Posterior cingulate gyrus (tissue), 11 donors: ENCODE measurements at places on chromosomes 13 and 19.

DNA sequence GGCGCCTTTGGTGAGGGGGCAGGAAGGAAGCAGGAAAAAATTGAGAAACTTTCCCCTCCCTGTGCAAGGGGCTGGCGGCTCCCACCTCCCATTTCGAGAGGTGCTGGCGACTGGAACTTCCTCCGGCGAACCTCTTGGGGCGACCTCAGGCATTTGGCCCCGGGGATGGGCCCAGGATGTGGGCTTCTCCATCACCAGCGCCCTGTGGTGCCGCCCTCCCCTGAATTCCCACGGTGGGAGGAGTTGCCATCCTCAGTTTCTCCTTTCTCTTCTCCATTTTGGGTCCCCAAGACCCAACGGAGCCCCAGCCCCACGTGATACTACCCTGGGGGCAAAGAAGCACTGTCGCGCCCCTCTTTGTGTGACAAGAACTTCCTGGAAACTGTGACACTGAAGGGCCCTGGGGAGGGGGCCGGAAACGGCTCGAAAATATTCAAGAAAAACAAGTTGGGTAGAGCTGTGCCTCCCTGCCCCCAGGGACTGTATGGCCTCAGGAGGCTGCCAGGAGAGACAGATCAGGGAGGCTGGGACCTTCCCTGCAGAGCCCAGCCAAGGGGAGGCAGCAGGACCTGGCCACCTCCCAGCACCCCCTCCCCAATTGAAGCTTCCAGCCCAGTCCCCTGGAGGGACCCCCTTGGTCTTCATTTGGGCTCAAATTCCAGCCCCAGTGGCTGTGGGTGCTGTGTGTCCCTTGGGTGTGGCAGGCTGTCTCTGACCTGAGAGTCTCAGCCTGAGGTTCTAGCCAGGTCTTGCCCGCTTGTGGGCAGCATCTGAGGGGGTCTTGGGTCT lies 16.2 kb upstream of the AP1M2 start:
- DNase-seq, result no peak

DNA sequence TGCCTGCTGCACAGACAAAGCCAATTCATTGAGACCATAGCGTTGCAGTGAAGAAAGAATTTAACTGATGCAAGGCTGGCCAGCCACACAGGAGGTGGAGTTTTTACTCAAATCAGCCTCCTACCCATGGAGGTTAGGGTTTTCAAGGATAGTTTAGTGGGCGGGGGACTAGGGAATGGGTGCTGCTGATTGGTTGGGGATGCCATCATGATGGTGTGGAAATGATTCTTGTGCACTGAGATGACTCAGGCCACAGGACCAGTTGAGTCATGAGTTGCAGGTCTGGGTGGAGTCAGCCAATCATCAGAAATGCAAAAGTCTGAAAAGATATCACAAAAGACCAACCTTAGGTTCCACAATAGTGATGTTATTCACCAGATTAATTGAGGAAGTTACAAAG lies 359.6 kb downstream of the FOXO1 start:
- DNase-seq, result no peak

DNA sequence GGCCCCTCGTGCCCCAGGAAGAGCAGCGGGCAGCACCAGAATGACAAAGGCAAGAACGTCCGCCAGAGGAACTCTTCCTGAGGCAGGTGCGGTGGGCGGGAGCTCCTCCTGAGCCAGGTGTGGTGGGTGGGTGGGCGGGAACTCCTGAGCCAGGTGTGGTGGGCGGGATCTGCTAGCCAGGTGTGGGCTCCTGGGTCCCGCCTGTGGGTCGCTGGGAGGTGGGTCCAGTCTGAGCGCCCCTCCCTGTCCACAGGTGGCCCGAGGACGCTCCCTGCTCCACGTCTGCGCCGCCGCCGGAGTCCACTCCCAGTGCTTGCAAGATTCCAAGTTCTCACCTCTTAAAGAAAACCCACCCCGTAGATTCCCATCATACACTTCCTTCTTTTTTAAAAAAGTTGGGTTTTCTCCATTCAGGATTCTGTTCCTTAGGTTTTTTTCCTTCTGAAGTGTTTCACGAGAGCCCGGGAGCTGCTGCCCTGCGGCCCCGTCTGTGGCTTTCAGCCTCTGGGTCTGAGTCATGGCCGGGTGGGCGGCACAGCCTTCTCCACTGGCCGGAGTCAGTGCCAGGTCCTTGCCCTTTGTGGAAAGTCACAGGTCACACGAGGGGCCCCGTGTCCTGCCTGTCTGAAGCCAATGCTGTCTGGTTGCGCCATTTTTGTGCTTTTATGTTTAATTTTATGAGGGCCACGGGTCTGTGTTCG lies 7.0 kb upstream of the HCN2 start:
- no peak for DNase-seq

GRCh38 chr13:75042807-75043206 lies 439.2 kb downstream of the TBC1D4 start:
- no peak for DNase-seq

DNA sequence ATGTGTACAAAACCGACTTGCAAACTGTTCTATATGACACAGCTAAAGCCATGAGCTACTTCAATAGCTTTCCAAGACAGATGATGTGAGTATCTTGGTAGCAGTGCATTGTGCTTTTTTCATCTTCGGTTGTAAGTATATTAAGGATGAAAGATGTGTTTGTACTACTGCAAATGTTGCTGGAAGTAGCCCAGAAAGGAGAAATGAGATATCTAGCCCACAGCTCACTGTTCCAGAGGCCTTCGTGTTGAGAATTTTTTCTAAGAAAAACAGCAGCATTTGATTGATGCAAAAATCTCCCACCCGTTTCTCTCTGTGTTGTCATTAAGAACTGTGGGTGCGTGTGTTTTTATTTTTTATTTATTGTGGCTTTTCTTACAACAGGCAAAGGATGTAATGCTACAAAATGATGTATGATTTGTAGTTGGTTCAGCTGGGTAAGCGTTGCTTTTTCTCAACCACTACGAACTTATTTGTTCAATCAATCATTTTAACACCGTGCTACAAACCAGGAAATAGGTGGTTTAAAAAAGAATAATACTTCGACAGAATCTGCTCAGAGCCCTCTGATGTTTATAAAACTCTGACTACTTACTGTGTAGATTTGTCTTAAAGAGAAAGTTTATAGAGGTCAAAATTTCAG lies 41.6 kb upstream of the RFC3 start:
- no peak for DNase-seq

GRCh38 chr13:63704521-63704920 lies 2288.9 kb upstream of the PCDH20 start:
- DNase-seq, result no peak

GRCh38 chr19:38528931-38529330 lies 88.8 kb downstream of the MAP4K1 start:
- DNase-seq, result no peak

- no peak for DNase-seq
These were observed 29.4 kb upstream of the ZNF492 start for GRCh38 chr19:22604571-22605274.

DNA sequence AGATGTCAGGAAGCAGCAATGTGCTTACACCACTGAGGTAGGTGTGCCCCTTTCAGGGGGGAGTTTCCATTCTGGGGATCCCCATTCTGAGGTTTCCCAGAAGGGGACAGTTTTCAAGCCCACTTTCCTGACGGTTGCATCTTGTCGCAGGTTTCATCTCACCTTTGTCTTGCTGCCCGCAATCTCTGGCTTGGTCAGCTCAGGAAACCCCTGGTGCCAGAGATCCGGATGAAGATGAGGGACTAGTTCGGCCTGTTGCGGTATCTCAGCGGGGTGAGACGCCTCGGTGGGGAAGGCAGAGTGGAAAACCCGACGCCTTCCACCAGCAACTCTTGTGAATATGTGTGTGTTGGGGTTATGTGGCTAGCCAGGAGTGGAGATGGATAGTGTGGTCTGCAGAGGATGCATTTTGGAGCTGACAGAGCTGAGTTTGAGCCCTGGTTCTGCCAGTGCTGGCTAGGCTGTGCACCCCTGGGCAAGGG lies 13.1 kb downstream of the TNFSF9 start:
- DNase-seq, result no peak

- DNase-seq, result no peak
These were observed 1358.5 kb upstream of the PCDH9 start for GRCh38 chr13:68588623-68589022.

DNA sequence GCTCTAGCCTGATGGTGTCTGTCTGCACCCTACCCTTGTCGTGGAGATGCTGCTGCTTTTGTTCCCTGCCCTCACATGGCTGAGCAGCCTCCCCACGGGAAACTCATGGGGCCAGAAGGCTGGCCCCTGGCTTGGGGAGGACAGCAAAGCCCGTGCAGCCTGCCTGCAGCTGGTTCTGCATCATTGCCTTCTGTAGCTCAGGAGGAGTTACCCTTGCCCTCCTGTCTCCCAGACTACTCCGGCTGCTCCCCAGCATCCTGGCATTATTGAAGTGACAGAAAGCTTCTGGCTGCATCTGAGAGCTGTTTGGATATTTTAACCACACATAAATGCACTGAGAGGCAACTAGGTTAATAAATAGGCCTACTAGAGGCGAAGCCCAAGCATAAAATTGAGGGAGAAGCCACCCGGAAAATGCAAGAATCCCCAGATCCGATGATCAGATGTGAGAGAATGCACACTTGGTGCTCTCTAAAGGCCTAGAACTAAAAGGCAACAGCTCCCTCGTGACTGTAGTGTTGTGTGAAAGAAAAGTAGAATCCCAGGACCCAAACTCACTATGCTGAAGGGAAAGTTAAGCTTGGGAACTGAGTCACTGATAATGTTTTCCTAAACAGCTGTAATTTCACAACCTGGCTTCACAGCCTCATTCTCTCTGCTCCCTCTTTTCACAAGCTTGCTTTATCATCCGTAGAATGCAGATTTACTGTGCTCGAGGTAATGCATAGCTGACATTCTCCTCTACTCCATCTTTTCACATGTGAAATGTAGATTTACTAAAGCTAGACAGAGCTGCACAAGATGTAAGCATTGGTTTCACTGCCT lies 110.8 kb downstream of the TNFRSF19 start:
- DNase-seq, result no peak

GRCh38 chr19:47023448-47023794 lies 3.8 kb downstream of the NPAS1 start:
- DNase-seq, result no peak

DNA sequence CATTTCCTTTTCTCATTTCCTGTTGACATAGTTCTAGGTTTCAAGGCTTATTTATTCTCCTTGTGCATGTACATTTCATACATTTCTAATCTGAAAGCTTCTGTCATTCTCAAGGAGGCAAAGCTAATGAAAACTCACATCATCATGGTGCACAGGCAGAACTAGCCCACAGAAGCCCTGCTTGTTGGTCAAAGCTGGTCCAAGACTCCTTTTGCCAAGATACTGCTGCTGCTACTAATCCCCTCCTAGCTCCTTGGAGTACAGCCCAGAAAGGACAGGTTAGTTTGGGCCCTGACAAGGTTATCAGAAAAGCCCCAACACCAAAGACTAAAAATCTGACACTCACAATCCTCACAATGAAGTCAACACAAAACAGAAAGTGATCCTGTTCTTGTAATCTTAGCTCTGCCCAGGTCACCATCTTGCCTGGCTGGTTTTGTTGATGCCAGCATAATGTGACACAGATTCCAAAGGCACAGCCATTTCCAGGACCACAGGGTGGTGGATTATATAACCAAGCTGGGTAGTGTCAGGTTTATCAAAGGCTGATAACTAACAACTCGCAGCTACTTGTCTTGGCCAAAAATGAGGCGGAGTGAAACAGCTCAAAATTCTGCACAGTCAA lies 417.4 kb downstream of the NDFIP2 start:
- DNase-seq, result no peak

DNA sequence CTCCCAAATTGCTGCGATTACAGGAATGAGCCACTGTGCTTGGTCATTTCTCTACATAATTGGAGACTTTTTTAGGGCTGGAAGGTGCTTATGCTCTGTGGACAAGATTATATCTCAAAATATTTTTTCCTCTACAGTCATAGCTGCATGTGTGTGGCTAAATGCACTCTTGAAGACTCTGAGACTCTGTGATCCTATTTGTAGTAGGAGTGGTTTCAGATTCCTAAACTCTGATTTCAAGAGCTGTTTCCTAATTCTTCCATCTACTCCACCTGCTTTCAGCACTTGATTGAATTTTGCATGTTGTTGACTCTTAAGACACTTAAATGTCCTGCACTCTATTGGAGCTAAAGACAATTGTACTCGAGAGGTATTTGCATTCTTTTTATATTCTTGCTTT lies 78.0 kb downstream of the KLF5 start:
- DNase-seq, result no peak

DNA sequence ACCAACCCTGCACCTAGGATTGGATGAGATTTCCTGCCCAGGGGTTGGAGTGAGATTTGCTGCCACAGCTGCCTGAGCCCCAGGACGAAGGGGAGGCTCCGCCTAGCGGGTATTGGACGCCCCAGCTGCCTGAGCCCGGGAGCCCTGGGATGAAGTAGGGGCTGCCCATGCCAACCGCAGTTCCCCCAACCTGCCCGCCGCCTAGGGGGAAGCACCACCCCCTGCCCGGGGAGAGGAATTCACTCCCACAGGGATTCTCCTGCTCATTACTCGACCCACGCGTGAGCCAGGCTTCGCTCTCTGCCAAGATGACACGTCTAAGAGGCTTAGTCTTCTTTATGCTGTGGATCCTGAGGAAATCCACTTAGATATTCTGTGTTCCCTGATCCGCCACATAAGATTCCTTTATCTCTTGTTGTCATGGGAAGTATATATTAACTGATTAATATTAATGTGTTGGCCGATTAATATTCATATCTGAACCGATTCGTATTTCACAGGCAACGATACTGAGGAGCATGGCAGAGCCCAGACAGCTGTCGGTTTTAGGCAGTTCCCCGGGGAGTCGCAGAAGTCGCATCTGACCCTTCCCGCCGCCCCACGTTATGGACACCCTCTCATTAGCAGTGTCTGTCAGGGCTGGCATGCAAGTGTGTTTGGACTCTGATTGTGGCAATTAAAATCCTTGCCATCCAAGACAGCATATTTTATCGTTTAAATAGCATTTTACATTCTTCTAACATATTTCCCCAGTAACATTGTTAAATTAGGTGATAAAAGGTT lies 44.5 kb upstream of the KCTD15 start:
- no peak for DNase-seq

GRCh38 chr13:113216254-113217048 lies 7.0 kb downstream of the CUL4A start:
- DNase-seq, result no peak

- no peak for DNase-seq
These were observed 871 bp upstream of the ZNF583 start for GRCh38 chr19:56403261-56403660.

DNA sequence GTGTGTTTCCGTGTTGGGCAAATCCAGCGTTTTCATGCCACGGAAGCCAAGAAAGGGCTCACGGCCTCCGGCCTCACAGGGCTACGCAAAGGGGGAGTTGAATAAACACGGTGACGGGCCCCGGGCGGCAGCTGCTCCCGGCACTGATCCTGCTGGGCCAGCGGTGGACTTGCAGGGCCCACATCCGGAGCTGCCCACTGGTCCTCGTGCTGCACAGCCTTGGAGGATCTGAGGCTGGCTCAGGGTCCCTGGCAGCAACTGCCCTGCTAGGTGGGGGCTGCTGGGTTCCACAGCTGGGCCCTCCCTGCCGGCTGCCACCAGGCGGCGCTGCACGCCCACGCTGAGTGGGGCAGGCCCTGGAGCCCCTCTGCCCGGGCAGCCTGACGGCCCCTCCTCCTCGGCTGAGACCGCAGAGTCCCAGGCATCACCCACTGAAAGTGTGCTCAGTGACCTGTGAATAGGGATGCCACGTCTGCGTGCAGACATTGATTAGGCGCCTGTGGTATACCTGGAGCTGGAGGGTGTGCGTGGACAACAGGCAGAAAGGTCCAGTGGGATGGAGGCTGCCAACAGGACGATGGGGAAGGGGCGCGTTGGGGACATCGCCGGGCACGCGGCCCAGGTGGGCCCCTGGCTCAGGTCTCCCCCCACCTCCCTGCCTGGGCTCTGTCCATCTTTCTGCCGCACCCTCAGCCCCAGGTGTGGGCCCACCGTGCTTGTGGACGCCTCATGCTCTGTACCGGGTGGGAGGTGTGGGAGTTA lies 5.3 kb upstream of the HCN2 start:
- peak; percentile 58 for DNase-seq
